ENCODE measurements at places on chromosomes 4 and X. TPM values are rescaled to one million over a fixed set of nuclear protein-coding genes. Genes with fewer than 3 reads are reported as not detected.

GRCh38 chr4:169293343-169294176 is 22.8 kb upstream of the SH3RF1 start:
- H3K4me1 ChIP-seq, result no peaks in the 10 kb centered on the region
- no peak overlapping the region for H3K4me3 ChIP-seq
- H3K27me3 ChIP-seq, result no peaks in the 10 kb centered on the region
- DNase-seq, result no peak
- H3K36me3 ChIP-seq, result no peaks in the 10 kb centered on the region

DNA sequence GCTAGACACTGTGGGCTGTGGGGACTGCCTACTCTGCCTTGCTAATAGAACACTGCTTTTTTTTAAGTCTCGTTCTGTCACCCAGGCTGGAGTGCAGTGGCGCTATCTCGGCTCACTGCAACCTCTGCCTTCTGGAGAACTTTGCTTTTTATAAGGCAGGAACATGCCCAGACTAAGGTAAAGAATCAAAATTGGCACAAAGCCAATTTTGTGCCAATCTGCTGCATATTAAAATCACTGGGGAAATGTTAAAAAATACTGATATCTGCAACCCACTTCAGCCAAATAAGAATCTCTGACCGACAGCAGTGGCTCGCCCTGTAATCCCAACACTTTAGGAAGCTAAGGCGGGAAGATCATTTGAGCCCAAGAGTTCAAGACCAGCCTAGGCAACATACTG is 36.5 kb upstream of the CEP135 start:
- no peaks in the 10 kb centered on the region for H3K4me1 ChIP-seq
- H3K4me3 ChIP-seq, result no peak overlapping the region
- DNase-seq, result no peak
- H3K27ac ChIP-seq, result no peak overlapping the region
- H3K36me3 ChIP-seq, result no peaks in the 10 kb centered on the region

DNA sequence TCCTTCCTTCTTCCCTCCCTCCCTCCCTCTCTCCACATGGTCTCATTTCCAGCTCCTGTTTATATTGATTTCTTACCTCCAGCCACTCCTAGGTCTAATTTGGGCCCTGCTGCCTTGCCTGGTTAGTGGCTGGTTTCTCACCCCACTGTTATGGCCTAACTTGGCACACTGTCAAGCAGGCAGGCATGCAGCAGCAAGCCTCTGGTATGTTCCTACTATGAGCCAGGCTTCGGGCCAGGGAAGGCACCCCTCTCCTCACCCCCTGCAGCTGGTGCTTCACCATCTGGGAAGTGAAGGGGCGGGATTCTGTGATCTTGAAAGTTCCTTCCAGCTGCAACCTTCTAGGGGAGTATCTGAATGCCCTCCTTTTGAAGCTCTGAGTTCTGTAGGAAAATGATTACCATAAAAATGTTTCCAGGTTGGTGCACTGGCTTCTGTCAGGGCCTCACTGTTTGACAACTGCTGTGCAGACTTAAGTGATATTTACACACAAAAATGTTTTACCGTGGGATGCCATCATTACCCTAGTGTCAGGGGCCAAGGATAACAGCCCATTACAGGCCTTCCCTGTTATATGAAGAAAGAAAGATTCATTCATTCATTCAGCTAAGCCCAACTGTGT is 10.1 kb upstream of the VMA21 start:
- H3K27ac ChIP-seq, result no peak overlapping the region
- no peaks in the 10 kb centered on the region for H3K4me1 ChIP-seq
- no peaks in the 10 kb centered on the region for H3K36me3 ChIP-seq
- DNase-seq, result no peak

DNA sequence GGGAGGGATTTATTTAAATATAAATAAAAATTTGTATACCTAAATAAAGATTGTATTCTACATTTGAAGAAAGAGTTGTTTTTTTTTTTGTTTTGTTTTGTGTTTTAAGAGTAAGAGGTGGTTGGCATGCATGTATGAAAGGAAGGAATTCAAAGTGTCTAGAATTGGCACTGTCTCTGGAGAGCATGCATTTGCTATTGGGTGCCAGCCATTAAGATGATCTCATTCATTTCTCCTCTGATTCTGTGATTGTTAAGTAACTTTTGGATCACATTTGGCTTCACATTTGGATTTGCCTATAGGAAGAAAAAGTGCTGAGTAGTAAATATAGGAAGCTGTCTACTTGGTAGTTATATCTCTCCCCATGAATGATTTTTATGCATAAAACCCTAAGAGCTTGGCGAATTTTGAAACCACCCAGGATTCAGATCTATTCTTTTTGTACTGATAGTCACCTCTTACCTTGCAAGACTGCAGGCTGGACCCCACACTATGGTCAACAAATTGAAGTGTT is 7.8 kb upstream of the BOD1L1 start:
- H3K27me3 ChIP-seq, result no peaks in the 10 kb centered on the region
- no peak overlapping the region for H3K27ac ChIP-seq
- no peak for DNase-seq
- no peaks in the 10 kb centered on the region for H3K4me1 ChIP-seq

Gene ARX
- total RNA-seq, result not detected

DNA sequence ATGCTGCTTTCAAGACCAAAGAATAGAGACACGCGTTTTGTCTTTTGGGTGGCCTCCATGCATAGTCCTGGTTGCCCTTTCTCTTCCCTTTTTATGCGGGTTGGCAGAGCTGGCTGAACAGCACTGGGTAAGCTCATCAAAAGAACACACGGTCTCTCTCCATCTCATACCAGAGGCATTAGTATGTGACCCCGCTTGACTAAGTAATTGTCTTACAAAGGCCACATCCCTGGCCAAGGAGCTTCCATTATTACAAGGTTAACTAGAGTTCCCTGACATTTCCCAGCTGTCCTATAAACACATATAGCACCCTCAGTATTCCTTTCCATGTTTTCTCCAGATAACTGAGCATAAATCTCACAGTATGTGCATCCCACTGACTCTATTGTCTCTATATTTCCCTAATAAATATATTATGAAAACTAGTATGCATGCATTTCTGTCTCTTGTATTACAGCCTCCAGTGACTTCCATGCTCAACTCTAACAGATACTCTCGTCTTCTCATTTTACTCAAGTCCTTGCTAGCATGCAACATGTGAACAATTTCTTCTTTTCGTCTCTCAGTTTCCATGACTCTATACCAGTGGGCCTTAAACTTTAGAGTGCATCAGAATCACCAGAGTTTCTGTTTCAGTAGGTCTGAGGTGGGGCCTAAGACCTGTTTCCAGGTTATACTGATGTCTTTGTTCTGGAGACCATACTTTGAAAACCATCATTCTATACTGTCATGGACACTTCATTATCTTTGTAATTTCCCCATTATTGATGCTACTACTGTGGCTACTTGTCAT is 247.7 kb upstream of the ARSJ start:
- no peaks in the 10 kb centered on the region for H3K27me3 ChIP-seq
- no peak overlapping the region for H3K4me3 ChIP-seq

GRCh38 chr4:182448281-182449151 is 205.3 kb downstream of the TENM3 start:
- no peaks in the 10 kb centered on the region for H3K27me3 ChIP-seq
- peak overlapping the region; percentile 81 for H3K4me3 ChIP-seq
- H3K4me1 ChIP-seq, result peaks cover 14% of the 10 kb centered on the region
- no peak overlapping the region for H3K27ac ChIP-seq
- no peaks in the 10 kb centered on the region for H3K36me3 ChIP-seq
- peak; percentile 61 for DNase-seq

Gene WAS
- not detected for total RNA-seq

- peaks cover 10% of the 10 kb centered on the region for H3K4me1 ChIP-seq
- no peaks in the 10 kb centered on the region for H3K36me3 ChIP-seq
- DNase-seq, result no peak
- H3K27ac ChIP-seq, result no peak overlapping the region
- no peaks in the 10 kb centered on the region for H3K27me3 ChIP-seq
These were observed 590.7 kb upstream of the PITX2 start for GRCh38 chr4:111213531-111213930.
